HTR-8/SVneo (cell line): ENCODE measurements at places on chromosomes 5 and 9.
A peak's percentile ranks its signal among the peaks of the same experiment; 100 is the strongest.

DNA sequence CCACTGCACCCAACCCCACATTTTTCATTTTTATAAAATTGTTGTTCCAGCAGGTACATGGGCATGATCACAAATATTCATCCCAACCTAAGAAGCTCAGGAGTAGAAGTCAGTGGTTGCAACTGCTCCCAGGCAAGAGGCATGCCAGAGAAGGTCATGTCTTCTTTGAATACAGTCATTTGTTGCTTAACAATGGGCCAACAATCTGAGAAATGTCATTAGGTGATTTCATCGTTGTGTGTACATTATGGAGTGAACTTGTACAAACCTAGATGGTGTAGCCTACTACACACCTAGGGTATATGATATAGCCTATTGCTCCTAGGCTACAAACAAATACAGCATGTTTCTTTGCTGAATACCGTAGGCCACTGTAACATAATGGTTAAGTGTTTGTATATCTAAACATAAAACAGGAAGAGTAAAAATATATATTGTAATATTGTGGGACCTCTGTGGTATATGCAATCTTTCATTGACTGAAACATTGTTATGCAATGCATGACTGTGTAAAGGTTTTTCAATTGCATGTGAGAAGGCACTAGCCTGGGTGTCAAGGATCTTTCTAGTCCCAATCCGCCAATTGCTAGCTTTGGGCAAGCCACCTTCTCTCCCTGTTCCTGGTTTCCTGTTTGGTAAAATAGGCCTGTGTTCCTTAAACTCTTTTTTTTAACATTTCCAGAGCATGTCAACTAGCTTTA lies 27.6 kb downstream of the ATP10B start:
- DNase-seq, result no peak

- no peak for DNase-seq
Observed at GRCh38 chr9:74848153-74848525, 39.6 kb downstream of the TRPM6 start.

- DNase-seq, result no peak
Observed at GRCh38 chr5:10046676-10047075, 203.0 kb downstream of the ATPSCKMT start.

DNA sequence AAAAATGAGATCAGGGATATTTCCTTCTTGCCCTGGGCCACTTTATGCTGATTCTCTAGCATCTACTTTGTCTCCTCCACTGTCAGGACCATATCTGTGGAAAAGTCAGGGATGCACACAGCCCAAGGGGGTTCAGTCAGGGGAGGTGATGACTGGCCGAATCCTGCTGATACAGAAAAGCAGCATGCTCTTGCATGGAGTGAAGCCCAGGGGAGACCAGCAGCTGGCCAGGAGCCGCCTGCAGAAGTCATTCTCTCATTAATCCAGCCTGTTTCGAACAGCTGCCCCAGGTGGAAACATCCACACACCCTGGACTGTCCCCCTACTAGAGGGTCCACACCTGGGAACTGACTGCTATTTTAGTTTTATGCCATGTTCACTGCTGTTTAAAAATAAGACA lies 177.1 kb downstream of the ATP10B start:
- DNase-seq, result no peak

DNA sequence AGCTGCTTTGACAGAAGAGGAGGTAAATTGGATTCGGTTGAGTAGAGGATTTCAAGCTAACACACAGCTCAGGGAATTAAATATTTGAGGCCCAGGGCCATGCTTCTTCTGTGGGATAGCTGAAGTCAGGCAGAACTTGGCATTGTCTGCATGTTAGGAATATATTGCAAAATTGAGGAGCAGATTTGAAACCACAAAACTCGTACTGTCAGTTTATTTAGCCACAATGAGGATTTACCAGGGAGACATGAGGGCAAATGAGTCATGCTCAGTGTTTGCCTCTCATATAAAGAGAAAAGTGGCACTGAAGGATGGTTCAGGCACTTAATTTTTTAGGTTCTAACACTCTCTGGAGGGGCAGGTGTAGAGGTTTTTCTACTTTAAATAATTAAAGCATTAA lies 83.0 kb upstream of the PRLR start:
- DNase-seq, result peak; percentile 69

DNA sequence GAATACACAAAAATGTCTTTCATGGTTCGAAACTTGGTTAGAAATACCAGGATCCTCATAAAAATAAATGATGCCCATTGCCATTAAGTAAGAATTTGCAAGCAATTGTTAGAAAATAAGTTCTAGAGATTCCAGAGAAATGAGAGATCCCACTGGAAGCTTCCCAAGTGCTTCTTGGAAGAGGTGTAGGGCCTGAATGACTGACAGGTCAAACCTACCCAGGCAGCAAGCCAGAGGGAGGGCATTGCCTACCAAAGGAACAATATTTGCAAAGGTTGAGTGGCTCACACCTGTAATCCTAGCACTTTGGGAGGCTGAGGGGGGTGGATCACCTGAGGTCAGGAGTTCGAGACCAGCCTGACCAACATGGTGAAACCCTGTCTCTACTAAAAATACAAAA lies 777.0 kb upstream of the WWC1 start:
- no peak for DNase-seq

DNA sequence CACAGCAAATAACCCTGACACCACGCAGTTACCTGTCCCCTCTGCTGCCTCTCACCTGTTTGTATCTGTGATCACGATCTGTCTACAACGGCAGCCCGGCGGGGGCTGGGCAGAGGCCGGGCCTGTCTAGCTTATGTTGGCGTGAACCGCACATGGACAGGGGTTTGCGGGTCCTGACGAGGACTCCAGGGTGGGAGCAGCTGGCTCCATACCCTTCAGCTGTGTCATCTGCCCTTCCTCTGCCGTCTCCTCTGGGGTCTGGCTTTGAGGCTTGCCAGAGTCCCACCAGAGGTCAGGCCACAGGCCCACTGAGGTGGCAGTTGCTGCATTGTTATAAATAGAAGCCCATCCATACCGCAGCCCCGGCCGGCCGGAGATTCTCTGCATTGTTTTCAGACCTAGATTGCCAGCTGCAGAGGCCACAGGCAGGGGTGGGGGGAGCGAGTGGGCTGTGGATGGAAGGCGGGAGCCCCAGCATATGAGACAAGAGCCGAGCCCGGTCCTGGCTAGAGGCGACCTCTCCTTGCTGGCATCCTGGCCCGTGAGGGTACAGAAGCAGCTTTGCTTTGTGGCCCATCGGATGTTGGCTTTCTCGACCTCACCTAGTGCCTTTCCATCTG lies 37.8 kb downstream of the FAM78A start:
- no peak for DNase-seq

- no peak for DNase-seq
Observed at GRCh38 chr9:68428481-68428880, 72.1 kb downstream of the PGM5 start.

- DNase-seq, result peak; percentile 83
Observed at GRCh38 chr5:127088251-127088650, 14.9 kb upstream of the C5orf63 start.

GRCh38 chr5:120016717-120017382 lies 387.5 kb downstream of the FAM170A start:
- DNase-seq, result no peak

DNA sequence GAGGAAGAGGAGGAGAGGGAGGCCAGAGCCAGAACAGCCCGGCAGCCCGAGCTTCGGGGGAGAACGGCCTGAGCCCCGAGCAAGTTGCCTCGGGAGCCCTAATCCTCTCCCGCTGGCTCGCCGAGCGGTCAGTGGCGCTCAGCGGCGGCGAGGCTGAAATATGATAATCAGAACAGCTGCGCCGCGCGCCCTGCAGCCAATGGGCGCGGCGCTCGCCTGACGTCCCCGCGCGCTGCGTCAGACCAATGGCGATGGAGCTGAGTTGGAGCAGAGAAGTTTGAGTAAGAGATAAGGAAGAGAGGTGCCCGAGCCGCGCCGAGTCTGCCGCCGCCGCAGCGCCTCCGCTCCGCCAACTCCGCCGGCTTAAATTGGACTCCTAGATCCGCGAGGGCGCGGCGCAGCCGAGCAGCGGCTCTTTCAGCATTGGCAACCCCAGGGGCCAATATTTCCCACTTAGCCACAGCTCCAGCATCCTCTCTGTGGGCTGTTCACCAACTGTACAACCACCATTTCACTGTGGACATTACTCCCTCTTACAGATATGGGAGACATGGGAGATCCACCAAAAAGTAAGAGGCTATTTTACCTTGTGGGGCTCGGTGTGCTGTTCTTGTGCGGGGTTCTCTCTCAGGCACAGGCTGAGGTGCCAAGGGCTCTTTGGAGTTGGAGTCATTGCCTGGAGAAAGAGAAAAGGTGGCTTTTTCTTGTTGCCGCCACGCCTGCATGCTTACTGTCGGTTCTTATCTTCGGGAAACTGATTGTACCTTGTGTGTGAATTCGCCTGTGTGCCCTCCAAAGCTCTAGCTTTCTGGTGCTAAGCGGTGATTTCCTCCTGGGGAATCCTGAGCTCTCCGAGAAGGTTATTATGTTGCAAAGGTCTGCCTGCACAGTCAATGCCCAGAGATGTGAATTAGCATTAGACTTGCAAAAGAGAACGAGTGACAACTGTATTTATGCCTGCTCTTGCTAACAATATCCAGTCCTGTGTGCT lies at the start of gene ISL1:
TSS of gene ISL1 (plus strand) at position 318 of the 991 bp plus-strand sequence. CDS start at position 542, 224 bp downstream.
- DNase-seq, result peak; percentile 74

DNA sequence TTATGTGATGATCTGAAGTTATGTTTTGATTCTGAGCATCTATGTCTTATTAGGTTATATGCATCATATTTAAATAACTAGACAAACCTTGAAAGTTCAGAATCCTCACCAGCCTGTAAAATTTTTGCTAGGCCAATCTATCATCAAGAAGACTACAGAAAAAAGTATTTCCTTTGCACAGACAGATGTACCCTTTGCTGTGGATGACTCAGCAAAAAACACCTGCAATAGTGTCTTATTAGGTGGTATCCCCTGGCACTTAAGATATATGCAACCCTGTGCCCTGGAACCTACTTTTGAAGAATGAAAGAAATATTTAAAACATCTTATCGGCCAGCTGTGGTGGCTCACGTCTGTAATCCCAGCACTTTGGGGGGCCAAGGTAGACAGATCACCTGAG lies 130.6 kb downstream of the SLF1 start:
- DNase-seq, result no peak

- no peak for DNase-seq
Observed at GRCh38 chr5:133763744-133764143, 151.4 kb upstream of the FSTL4 start.

DNA sequence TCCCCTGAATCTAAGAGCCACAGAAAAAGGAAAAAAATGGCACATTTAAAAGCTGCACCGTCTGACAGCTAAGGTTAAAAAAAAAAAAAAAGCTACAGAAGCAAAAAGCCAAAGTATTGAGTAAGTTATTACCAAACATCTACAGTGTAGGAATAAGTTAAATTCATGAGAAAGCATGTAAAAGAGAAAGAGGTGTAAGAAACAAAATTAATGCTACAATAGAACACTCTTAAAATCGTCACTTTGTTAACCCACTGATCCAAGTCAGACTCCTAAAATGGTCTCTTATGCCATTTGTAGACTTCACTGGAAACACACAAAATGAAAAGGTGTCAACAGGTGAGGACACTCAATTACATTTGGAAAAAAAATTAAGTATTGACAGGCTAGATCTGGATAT lies 120.2 kb downstream of the SSBP2 start:
- no peak for DNase-seq

- peak; percentile 71 for DNase-seq
Observed at GRCh38 chr5:135140446-135141204, 106.6 kb upstream of the PITX1 start.

DNA sequence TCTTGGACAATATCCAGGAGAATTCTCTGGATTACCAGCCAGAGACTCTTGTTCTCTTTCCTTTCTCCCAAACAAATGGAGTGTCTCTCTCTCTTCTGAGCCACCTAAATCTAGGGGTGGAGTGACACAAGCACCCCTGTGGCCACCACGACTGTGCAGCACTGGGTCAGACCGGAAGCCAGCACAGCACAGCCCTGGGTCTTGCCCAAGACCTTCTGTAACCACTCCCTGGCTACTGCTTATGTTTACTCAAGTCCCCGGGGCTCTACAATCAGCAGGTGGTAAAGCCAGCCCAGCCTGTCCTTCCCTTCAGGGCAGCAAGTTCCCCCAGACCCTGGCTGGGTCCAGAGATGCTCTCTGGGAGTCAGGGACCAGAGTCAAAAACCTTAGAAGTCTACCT lies 110.0 kb upstream of the TUT7 start:
- no peak for DNase-seq

DNA sequence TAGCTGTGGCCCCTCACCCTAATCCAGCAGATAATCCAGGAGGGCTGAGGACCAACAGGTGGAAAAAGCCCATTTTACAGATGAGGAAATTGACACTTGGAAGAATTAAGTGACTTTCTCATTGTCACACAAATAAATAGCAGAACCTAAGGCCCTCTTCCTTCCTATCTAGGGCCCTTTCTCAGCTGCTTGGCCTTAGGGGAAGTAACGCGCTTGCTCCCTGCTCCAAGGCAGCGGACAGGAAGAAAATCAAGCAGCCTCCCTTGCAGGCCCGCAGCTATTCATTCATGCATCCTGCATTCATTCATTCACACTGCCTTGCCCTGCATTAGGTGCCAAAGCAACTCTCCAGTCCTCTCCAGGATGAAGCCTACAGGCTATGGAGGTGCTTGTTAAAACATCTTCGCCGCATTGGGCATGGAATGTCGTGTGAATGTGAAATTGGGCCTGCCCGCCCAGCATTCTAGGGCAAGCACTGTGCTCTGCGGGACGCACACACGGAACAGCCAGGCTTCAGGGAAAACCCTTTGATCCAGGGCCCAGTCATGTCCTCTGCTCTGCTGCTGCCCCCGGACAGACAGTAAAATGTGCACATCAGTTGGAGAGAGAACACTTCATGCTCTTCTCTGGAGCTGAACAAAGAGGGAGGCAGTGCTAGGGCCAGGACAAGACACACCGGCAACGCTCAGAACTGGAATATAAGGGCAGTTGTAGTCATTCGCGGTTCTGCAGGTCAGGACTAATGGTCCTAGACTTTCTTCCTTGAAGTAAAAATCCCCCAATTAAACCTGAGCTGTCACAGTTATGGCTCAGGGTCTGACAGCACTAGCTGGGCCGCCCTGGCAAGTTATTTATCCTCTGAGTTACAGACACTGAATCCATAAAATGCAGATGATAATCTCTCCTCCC lies 166.0 kb downstream of the COL23A1 start:
- no peak for DNase-seq

DNA sequence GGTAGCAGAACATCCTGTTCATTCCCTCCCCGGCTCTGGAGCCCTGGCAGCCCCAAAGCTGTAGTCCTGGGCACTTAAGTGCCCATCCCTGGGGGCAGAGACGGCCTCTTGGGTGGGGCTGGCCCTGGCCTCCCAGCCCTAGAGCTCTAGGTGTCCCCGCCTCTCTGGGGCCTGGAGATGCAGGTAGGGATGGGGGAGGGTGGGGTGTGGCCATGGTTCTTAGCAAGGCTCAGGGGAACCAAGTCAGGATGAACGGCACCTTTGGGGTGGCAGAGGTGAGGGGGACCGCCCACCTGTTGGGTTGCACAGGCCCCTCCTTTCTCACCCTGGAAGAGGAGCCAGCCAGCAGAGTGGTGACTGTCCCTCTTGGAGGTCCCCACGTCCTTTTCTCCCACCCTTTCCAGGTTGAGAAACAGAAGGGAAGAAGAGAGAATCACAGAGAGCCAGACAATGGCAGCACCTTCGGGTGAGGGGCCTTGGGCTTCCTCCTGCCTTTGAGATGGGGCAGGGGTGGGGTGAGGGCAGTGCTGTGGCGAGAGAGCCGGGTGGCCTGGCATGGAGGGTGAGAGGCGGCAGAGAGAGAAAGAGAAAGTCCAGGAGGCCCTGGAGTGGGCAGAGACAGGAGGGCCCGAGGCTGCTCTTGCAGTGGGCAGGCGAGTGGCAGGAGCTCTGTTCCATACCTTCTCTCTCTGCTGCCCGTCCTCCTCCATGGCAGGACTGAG lies 2.3 kb downstream of the CRAT start:
- no peak for DNase-seq

- no peak for DNase-seq
Observed at GRCh38 chr5:72101828-72102227, 5.4 kb upstream of the MAP1B start.

GRCh38 chr5:170494041-170494440 lies 9.8 kb upstream of the KCNIP1 start:
- no peak for DNase-seq
